Amygdala (tissue), 56 donors: ENCODE measurements at places on chromosomes 5 and 9.

GRCh38 chr9:106954558-106954957, 91.6 kb downstream of the ZNF462 start:
- DNase-seq = no peak

- no peak for DNase-seq
Measured at GRCh38 chr5:26310415-26310814, 728.0 kb downstream of the CDH9 start.

DNA sequence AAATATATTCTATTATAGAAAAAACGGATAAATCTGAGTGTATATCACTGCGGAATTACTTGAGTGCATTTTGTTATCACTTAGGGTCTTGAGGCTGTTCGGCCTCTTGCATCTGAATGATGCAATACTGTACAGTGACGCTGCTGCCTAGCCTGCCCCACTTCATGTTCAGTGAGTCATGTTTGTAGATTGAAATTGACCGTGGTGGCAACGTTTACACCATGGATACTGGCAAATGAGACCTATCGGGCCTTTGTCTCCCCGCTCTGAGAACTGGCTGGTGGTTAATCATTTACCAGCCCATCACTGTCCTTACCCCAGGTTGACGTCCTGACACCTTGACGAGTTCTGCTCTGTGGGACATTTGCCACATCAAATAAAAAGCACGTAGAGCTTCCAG, 510.1 kb upstream of the ADAMTS16 start:
- DNase-seq = no peak

- DNase-seq = no peak
Measured at GRCh38 chr5:112228667-112229066, 190.4 kb downstream of the EPB41L4A start.

DNA sequence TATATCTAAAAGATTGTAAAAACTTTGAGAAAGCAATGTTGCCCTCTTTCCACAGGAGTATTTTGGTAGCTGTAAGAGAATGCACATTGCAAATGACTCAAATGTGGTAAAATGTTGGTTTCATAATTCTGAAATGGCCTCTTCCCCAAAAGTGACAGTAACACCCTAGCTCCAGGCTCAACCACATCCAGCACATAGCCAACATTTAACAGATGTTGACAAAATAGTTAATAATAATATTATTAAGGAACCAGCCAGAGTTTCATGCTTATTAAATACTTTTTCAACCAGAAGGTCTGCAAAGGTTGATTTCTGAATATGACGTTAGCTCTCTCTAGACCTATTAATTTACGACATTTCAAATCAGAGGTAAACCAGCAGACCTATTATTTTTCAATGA, 1.3 kb downstream of the ANXA1 start:
- no peak for DNase-seq

DNA sequence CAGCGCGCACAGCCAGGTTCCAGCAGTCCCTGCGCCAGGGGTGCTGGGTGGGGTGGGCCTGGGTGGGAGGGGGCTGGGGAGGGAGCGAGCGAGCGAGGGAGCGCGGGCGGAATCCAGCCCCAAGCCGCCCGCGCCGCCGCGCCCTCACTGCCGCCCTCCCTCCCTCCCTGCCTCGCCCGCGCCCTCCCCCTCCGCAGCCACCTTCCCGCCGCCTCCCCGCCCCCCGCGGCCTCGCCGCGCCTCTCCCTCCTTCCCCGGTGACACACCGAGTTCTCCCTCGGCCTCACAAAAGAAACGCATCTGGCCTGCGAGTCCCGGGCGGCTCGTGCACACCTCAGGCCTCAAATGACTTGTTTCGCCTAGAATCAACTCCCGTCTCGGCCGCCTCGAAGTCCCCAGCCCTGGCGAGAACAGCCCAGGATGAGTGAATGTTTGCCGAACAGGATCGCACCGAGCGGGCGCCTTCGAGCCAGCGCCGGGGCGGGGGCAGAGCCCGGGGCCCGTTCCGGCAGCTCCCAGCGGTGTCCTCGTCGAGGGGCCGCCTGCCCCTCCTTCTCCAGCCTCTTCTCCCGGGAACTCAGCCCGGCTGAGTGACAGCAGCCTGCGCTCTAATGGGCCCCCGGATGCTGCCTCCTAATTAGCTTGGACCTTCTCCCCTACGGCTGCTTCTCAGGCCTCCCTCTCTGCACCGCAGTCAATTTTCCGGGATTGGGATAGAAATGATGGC, 371 bp upstream of the PITX1 start:
- no peak for DNase-seq

DNA sequence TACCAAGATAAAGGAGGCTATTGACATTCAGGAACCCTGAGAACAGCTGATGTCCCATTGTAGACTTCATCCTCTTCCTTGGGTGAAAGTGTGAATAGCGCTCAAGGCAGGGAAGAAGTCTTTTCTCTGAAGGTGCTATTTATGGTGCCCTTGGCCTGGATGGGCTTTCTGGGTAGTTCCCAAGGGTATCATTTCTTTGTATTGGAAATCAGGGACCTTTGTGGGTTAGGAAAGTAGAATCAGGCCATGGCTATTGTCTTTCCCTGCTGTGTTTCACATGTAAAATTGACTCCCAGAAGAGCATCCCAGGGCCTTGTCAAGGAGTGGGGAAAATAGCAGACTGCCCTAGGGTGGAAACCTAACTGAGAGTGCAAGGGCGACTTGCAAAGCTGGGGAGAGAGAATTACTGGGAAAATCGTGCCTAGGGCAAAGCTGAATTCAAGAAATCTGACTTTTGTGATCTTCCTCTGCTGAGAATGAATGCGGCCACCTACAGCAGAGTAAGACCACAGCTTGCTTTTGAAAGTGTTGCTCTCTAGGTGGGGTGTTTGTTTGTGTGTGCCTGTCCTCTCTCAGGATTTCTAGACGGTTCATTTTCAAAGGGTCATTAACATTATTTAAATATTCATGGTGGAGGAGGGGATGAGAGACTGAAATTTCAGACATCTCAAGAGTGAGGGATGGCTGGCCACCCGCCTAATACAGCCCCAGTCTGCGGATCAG, 160.6 kb downstream of the C9orf152 start:
- DNase-seq = no peak

DNA sequence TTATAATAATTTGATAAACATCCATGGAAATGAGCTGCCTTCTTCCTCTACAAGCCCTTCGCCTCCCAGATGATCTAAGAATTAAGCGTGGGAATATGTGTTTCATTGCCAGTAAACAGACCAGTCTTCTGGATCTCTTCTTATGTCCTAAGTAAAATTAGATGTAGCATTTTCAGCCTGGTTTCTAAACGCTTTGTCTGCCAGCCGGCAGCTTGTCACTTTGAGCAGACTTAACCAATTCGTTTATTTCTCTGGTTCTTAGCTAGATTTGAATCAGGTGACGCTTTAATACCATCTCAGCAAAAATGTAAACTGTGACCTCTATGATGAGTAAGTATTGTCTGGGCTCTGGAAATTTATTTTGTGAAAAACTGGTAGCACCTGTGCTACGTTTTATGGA, 380.6 kb upstream of the NUDT12 start:
- no peak for DNase-seq

- DNase-seq = peak; percentile 50
Measured at GRCh38 chr5:176781054-176781375, 29.3 kb upstream of the UNC5A start.

DNA sequence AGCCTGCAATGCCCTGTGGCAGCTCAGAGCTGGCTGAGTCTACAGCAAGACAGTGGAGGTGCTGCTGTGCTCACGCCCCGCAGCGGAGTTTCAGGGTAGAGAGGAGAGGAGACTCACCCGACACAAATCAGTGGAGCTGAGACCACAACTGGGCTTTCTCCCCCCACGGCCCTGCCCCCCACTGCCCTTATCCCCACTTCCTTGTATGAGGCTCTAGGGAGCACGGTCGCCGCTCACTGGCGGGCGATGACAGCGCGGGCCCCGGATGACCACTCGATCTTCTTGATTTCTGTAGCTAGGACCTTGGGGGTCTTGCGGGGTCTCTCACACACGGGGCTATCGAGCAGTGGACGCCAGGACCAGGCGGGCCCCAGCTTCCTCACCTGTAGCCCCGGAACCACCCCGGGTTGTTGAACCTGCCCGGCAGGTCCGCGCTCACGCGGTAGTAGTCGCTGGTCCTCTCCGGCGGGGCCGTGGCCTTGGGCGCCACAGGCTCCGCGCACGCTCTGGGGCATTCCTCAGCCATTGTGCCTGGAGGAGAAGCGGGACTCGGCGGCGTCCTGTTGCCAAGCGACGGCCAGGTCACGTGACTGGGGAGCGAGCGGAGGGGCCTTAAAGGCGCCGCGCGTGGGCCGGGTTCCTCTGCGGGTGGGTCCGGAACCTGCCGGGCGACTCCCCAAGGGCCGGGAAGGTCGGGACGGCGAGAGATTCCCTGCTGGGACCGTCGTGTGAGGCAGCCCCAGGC, 984 bp upstream of the MRPS2 start:
- DNase-seq = peak; percentile 74

DNA sequence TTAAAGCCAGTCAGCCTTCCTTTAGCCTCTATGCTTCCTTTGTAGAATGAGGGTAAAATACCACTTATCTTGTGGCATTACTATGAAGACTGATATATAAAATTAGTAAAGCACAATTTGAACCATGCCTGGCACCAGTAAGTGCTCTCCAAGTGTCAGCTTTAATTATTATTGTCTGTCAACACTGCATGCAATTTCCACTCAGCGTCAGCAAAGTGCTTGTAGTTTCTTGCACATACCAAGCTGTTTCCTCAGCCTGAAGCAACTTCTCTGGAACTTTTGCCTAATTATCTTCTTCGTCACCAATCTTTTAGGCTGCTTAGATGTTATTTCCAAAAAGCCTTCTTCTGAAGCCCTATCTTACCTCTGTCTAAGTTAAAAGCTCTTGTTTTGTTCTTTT, 177.3 kb downstream of the CDC42SE2 start:
- no peak for DNase-seq

DNA sequence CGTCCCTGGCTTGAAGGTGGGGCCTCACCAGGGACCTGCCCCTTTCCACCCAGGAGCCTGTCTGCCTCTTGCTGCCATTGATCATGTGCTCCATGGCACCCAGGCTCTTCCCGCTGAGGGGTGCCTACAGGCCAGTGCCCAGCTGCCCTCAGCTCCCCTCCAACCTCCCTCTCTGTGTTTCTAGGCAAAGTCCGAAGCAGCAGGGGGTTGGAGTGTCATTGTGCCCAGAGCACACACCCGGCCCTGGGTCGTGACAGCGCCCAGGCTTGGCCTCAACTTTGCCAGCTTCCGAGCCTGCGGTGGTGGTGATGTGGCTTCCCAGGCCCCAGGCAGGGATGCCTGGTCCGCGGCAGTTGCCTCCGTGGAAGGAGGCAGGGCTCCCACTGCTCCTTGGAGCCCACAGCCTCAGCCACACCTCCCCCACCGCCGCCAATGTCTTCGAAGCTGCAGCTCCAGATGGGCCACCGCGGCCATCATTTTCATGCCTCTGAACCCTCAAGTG, 52.4 kb downstream of the GTF3C4 start:
- DNase-seq = no peak

GRCh38 chr9:107410420-107410819, 79.1 kb downstream of the KLF4 start:
- no peak for DNase-seq

- no peak for DNase-seq
Measured at GRCh38 chr9:96413302-96414221, 4.6 kb downstream of the ZNF367 start.
